ENCODE measurements at places on chromosomes 2 and 18.

DNA sequence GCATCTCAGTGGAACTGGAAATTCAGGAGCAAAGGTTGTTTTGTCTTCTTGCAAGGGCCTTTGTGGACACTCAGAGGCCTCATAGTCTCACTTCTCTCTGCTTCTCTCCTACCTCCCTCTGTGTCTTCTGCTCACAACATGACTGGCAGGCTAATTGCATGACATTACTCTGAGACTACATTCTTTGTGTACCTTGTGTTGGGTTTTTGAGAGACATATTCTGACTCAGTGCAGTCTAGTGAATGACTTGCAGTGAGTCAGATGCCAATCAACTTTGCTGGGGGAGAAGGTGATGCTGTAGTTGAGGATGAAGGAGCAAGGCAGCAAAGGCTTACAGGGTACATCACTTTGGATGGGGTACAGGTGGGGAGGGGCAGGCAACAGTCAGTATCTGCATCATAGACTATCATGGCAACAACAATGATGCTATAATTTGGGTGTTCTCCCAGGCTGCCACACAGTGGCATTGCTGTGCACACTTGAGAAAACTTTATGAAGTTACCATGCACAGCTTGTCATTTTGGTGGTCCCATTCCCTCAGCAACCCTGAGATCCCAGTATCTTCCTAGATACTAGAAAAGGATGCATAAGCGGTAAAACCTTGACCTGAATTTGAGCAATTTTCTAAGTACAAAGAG is 69.3 kb upstream of the SLC16A14 start:
- peak; percentile 23 for DNase-seq

DNA sequence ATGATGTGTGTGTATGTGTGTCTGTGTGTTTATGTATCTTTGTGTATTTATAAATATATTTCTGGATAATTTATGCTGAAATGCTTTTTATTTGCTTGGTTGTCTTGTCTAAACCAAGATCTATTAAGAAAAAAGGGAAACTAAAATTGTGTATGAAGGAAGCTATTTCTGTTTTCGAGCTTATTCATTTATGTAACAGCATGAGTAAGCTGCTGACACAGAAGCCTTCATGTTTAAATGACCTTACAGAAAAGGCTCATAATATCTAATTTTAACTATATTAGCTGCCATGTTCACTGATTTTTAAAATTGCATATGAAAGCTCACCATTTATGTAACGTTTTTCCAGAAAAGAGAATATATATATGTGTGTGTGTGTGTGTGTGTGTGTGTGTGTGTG is 392.8 kb downstream of the PTH2R start:
- no peak for DNase-seq

DNA sequence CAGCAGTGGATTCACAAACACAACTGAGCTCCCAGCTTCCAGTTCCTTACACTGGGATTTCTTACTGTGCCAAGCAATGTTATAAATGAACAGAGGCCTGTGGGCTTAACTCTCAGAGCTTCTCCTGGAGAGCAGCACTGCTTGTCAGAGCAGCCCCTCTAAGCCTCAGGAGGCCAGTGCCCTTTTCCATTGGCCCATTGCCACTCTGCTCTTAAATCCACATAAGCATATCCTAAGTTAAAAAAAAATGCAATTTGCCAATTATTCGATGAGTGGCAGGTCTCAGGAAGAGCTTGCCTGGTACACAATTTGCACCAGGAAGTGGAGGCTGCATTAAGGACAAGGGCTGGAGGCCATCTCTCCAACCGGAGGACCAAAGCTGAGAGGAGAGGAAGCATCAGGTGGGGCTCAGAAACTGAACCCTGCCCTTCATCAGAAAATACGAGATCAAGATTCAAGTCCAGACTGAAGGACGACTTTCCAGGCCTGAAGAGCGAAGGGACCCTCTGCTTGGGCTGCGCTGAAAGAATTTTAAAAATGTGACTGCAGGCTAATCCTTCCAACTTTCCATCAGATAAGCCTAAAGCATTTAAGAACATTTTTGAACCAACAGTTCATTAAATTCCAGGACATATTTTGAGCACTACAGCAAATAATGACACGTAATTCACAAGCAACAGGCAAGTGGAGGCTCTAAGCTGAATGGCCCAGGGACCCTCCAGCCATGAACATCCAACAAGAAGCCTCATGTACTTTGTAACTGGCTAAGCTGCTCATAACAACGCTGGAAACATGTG is 28.4 kb upstream of the PXDN start:
- DNase-seq: no peak

GRCh38 chr2:15916336-15916735 is 24.0 kb upstream of the MYCN start:
- no peak for DNase-seq

DNA sequence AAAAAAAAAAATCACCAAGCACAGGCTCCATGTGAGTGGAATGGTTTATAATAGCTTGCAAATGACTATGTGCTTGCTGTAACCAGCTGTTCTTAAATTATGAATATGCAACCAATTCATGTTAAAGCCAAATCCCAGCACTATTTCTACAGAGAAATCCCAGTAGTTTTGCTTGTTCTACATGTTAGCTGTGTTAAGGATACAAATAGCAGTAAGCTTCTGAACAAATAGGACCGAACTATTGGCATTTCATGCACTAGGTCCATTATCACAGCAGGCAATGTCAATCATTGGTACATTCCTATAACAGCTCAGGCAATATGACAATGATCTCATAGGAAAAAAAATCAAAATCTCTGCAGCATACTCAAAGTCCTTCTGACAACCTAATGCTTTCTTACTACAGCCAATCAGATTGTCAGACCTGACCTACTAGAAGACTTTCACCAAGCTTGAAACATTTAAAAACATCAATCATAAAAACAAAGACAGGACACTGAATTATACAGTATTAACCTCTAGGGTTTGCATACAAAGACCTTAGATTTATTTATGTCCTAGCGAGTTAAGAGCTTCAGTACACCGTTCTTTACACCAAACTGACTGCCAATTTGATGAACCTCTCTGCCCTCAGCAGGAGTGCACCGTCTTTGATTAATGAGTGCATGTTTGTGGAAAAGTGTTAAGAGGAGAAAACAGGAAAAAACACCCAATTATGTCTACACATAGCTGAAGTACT is 6.4 kb downstream of the BAZ2B start:
- no peak for DNase-seq

DNA sequence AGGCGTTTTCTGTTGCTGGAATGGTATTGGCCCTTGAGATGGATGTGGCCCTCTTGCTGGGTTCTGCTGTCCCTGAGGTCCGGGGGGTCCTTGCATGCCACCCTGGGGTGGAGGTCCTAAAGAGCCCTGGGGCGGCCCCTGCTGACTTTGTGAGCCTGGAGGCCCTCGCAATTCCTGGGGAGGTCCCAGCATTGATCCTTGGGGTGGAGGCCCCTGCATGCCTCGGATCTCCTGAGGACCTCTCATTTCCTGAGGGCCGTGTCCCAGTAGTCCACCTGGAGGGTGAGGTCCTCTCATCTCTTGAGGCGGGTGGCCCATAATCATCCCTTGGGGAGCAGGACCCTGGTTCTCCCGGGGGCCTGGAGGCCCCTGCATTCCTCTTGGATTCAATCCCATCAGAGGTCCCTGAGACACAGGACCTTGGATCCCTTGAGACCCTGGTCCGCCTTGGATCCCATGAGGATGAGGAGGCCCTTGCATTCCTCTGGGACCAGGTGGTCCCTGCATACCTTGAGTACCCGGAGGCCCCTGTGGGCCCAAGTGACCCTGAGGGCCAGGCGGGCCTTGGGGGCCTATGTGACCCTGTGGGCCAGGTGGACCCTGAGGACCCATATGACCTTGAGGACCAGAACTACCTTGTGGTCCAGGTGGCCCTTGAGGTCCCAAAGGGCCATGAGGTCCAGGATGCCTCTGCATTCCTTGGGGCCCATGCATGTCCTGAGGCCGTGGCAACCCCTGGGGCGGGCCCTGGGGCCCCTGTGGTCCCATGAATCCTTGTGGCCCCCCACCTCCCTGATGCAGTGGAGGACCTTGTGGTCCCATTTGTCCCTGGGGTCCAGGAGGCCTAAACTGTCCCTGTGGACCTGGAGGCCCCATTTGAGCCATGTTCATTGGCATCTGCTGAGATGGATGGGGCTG is 18.3 kb downstream of the SFT2D3 start:
- no peak for DNase-seq

DNA sequence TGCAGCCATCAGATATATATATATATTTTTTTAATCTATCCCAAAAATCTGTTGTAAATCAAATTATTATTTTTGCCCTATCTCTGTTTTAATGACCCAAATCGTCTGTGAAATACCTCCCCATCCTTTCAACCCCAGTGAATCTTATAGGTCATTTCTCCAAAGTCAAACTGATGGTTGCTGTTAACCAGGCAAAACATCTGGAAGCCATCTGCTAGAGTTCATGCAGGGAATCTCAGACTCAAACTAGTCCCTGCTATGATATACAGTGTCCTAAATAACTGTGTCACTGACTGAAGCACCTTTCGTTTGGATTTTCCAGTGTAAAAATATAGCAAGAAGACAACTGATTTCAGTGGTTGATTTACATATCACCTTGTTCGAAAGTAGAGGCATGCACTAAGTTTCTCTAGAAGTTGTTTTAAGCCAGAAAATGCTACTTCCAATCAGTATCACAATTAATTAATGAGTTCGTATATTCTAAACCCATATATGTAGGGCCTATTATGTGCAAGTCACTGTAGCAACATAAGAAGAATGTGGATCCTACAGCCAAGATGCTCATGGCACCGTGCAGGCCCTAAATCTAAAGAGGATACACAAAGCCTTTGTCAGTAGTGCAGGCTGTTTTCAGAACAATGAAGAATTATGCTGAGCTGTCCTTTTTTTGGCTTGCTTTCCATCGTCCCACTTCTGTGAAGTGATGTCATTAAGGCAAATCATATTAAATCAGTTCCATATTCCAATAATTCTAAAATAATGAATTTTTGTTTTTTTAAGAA is 566.0 kb downstream of the STK39 start:
- peak; percentile 16 for DNase-seq

DNA sequence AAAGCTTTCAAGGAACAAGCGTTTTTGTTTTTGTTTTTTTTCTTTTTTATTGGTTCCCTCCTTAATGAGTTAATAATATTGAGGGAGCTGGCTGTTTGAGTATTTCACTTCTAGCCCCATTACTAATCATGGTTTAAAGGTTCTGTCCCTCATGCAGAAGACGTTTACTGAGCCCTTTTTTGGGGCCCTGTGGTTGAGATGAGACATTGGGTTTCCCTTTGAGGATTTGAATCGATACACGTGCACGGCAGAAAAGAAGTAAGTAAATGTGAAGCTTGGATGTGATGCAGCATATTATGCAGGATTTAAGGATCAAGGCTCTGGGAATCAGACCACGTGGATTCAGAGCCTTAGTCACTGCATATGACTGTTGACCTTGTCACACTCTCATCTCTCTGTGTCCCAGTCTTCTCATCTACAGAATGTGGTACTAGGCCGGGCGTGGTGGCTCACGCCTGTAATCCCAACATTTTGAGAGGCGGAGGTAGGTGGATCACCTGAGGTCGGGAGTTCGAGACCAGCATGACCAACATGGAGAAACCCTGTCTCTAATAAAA is 1.0 kb upstream of the CHST10 start:
- peak; percentile 8 for DNase-seq

DNA sequence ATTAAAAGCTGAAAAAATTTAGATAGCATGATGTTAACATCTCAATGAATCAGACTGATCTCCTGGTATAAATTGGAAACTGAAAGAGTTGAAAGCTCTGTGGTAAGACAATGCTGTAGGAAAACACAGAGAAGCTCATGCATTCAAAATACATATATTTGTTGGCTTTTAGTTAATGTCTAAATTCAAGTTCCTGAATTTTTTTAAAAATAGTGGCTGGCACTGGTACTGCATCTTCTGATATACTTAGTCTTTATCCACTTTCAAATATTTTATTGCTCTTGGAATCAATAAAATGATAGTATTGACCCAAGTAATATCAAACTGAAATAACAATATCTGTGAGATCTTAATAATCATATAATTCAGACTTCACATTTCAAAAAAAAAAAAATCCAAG is 151.4 kb upstream of the FIGN start:
- DNase-seq: no peak

GRCh38 chr18:78352910-78353309 is 626.7 kb upstream of the SALL3 start:
- DNase-seq: no peak

GRCh38 chr2:190554357-190555006 is 20.0 kb upstream of the NEMP2 start:
- no peak for DNase-seq

Measured in fibroblast of mammary gland (primary cell).